ENCODE measurements at places on chromosomes 12 and 14. TPM values are rescaled to one million over a fixed set of nuclear protein-coding genes. Genes with fewer than 3 reads are reported as not detected.

The PSMC1 gene
- total RNA-seq: 139 TPM

The SLC17A8 gene
- total RNA-seq: not detected

The INHBC gene
- not detected for total RNA-seq

The IKBIP gene
- 109 TPM for total RNA-seq

The TAS2R13 gene
- total RNA-seq: 0.58 TPM

The AKAP3 gene
- total RNA-seq: 1.4 TPM

The MMP17 gene
- 8.5 TPM for total RNA-seq

The KRT74 gene
- not detected for total RNA-seq

All from regular cardiac myocyte (primary cell).